Mammary epithelial cell (primary cell): ENCODE measurements at places on chromosomes 11 and 22. TPM values are rescaled to one million over a fixed set of nuclear protein-coding genes. Genes with fewer than 3 reads are reported as not detected.

CASP1 gene
- polyA plus RNA-seq: 30.2 TPM

CD6 gene
- polyA plus RNA-seq: not detected

KDM4D gene
- 1.3 TPM for polyA plus RNA-seq

TTC36 gene
- polyA plus RNA-seq: not detected

RHOD gene
- 246 TPM for polyA plus RNA-seq

GLB1L3 gene
- 2.1 TPM for polyA plus RNA-seq

SLC25A45 gene
- 0.28 TPM for polyA plus RNA-seq

ASCC2 gene
- polyA plus RNA-seq: 41.7 TPM

CTSW gene
- 0.11 TPM for polyA plus RNA-seq

CCDC89 gene
- not detected for polyA plus RNA-seq

BCO2 gene
- 1.5 TPM for polyA plus RNA-seq

PAK1 gene
- polyA plus RNA-seq: 83.0 TPM

ANO3 gene
- polyA plus RNA-seq: not detected

C1QTNF5 gene
- 0.07 TPM for polyA plus RNA-seq

POU2AF3 gene
- not detected for polyA plus RNA-seq

MGAT3 gene
- not detected for polyA plus RNA-seq

SLC5A1 gene
- 7.3 TPM for polyA plus RNA-seq

TRMU gene
- polyA plus RNA-seq: 28.0 TPM

TNRC6B gene
- 7.6 TPM for polyA plus RNA-seq

FJX1 gene
- 20.4 TPM for polyA plus RNA-seq

OR5B21 gene
- not detected for polyA plus RNA-seq

SF1 gene
- polyA plus RNA-seq: 79.4 TPM

OR52I2 gene
- polyA plus RNA-seq: not detected

RBX1 gene
- 96.0 TPM for polyA plus RNA-seq

VWA5A gene
- polyA plus RNA-seq: 22.1 TPM

ZNRF3 gene
- polyA plus RNA-seq: 5.2 TPM

TEX12 gene
- not detected for polyA plus RNA-seq

KRTAP5-7 gene
- not detected for polyA plus RNA-seq

KCNQ1 gene
- polyA plus RNA-seq: not detected

SLC15A3 gene
- polyA plus RNA-seq: 0.07 TPM

OR2AG1 gene
- not detected for polyA plus RNA-seq

UBQLN3 gene
- not detected for polyA plus RNA-seq

MIAT gene
- 0.02 TPM for polyA plus RNA-seq

PRR33 gene
- not detected for polyA plus RNA-seq
